ENCODE measurements at places on chromosomes 16 and 17.

GRCh38 chr17:40310882-40311391 is 2.0 kb downstream of the RARA start:
- DNase-seq, result no peak

DNA sequence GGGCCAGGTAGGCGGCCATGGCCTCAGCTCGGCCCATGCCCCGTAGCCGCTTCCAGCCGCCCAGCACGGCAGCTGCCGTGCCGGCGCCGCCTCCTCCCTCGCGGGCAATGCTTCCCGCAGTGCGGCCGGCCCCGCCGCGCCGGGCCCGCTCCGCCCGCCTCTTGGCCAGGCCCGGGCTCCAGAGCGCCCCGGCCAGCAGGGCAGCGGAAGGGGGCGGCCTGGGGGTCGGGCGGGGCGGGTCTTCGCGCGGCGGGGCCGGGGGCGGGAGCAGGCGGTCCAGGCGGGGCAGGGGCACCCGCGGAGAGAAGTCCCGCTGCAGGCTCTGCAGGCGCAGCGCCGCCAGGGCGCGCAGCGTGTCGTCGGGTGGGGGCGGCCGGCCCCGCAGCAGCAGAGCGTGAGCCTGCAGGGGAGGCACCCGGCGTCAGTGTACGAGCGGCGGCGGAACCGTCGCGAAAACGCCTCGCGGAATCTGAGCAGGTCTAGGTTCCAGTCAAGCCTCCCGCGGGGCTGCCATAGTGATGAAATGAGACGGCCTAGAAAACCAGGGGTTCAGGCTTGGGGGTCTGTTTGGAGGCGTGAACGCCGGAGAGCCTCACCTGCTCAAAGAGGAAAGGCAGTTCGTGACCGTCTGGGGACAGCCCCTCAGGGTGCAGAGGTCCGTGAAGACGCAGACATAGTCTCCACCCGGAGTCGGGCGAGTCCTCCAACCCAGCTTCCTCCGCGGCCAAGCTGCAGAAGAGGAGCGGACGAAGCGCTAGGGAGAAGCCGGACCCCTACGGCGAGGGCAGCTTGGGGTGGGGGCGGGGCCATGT is 6.6 kb downstream of the PLEKHH3 start:
- DNase-seq, result no peak

DNA sequence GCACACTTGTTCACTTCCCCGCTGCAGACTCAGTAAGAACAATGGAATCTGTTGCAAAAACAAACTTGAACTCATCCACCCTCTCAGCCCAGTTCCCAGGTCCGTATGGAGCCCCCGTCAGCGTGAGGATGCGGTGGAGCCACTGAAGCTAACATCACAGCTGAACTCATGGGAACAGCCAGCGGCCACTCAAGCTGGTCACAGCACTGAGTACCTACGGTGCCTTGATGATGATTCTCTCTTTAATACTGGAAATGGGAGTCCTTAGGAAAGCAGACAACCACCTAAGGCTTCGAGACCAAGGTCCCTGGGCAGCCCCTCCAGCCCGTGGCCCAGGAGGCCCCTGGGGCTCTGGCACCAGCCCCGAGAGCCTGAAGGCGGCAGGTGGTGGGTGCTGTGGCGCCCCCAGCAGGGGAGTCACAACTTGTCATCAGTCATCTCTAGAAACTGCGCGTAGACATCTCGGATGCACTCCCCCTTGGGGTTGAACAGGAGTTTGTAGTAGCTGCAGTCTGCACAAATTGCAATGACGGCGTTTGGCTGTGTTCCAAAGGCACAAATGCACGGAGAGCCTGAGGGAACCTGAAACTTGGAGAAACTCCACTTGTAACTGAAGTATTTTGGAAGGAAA is 31.0 kb upstream of the RHOT1 start:
- peak; percentile 67 for DNase-seq

DNA sequence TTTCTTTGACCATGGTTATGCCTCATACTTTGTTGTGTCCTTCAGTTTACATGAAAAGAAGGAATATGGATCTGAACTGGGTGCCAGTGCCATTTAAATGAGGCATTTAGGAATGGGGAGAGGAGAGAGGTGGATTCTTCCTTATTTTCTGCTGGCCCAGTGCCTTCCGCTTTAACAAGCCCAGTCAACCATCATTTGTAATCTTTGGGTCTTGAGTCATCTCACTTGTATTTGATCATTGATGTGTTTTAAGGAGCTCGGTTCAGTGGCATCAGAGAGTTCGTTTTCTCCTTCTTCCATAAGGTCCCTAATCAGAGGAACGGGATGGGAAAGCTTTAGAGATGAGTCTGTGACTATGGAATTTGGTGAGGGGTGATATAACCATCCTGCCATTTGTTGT is 334.9 kb downstream of the WWOX start:
- DNase-seq, result no peak

- DNase-seq, result no peak
These were observed 268.5 kb downstream of the C16orf95 start for GRCh38 chr16:87048730-87049115.

DNA sequence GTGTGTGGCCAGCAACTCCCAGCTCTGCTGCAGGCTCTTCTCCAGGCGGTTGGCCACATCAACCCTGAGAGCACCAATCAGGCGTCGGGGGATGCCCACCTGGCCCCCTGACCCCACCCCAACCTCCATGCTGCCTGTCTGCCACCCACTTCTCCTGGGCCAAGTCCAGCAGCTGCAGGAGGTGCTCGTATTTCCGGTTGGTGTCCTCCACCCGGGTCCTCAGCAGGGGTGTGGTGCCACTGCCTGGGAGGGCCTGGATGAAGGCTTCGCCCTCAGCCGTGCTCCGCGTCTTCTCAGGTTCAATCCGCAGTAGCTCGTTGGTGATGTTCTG is 44.6 kb downstream of the UBN1 start:
- DNase-seq, result no peak

DNA sequence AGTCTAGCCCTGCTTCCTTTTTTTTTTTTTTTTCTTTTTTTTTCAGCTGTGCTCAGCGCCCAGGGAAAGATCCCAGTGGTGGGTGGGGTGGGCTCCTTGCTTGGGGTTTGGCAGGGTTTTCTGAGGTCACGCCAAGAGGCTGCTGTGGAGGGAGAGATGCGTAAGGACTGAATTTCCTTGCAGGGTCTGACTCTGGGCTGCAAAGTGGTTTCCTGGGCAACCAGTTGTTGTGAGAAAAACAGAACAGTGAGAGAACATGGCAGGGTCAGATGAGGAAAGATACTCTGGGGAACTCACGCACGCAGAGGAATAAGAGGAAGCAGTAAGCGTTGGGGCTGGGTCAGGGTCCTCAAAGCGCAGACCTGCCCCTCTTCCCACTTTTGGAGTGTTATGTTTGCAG is 119.5 kb downstream of the IRF8 start:
- DNase-seq, result peak; percentile 58

- DNase-seq, result no peak
These were observed 353.9 kb upstream of the C16orf82 start for GRCh38 chr16:26712876-26713275.

GRCh38 chr16:3131755-3132377 is 3.0 kb upstream of the ZNF213 start:
- no peak for DNase-seq

GRCh38 chr17:6666077-6666521 is 14.5 kb downstream of the C17orf100 start:
- no peak for DNase-seq

DNA sequence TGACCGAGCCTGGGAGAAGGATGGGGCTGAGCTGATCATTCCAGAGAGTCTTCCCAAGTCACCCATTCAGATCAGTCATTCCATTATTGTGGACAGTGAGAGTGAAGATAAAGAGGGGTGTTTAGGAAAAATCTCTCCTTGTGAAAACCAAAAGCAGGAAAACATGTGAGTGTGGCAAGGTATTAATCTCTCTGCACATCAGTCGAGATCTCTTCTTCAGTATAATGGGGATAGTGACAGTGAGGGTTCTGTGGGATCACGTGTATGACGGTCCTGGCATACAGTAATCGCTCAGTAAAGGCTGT is 35.4 kb downstream of the CHD9 start:
- no peak for DNase-seq

- no peak for DNase-seq
These were observed 257.6 kb downstream of the FOXL1 start for GRCh38 chr16:86835982-86836381.

- DNase-seq, result no peak
These were observed 214.4 kb downstream of the C16orf78 start for GRCh38 chr16:49588026-49588425.

- DNase-seq, result no peak
These were observed 42.6 kb upstream of the SKAP1 start for GRCh38 chr17:48472411-48473281.

- no peak for DNase-seq
These were observed 1681.0 kb downstream of the TP53TG3F start for GRCh38 chr16:35140293-35140986.

DNA sequence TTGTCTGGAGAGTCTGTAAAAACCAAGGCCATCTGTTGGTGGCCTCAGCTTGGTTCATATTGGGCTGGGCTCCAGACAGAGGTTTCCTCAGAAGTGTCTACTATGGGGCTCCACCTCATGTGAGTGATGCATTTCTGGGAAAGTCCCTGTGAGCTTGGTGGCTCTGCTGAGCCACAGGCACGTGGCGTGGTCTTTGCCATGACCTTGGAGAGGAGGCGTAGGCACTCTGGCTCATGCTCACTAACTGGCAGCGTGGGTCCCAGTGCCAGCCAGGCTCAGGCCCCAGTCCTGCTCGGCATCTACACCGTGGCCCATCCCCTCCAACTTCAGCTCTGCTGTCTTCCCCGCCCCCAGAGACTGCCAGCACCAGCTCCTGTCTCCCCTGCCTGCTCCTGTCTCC is 10.7 kb upstream of the SMTNL2 start:
- no peak for DNase-seq

- no peak for DNase-seq
These were observed 62.4 kb downstream of the BAIAP2 start for GRCh38 chr17:81097134-81097942.

DNA sequence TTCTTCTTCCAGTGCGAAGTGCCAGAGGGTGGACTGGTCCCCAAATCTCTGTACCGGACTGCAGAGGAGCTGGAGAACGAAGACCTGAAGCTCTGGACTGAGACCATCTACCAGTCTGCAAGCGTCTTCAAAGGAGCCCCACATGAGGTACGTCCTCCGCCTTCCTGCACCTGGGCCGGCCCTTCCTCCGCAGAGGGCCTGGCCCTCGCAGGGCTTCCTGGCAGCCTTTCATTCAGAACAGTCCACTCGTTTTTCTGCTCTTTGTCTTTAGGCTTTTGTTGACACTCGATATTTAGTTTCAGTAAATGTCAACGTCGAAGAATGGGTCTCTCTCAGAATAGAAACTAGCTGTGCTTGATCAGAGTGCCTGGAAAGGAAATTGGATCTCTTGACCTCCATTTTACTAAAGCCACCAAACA is 68.6 kb downstream of the SEC14L1 start:
- no peak for DNase-seq

- no peak for DNase-seq
These were observed 68.4 kb downstream of the CMC2 start for GRCh38 chr16:80938004-80938878.

- no peak for DNase-seq
These were observed 7.8 kb upstream of the TEX19 start for GRCh38 chr17:82351254-82351712.

DNA sequence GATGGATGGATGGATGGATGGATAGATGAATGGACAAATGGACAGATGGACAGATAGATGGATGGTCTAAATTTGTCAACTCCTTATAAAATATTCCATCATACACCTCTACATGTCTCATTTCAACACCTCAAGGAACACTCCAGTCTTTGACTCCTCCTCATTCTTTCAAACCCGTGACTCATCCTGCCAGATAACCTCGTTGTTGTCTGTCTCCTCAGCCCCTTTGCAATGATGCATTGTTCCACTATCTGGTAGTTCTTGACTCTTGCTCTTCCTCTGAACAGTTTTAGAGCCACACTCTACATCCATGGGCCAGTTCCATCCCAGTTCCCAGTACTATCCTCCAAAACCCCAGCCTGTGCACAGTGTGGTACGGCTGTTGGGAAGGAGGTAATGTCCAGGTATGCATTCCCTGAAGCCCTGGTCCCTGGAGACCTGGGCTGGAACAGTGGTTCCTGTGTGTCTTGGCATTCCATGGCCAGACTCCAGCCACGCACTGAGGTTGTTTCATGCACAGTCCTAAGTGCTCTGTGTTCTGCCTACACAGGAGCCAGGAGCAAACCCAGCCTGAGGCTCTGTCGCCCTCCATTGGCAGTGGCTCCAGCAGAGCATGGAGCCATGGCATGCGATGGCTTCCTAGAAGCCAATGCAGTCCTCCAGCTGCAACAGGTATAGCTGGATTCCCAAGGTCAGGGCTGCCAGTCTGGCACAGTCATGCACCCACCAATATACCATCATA is 105.7 kb downstream of the C17orf67 start:
- no peak for DNase-seq

DNA sequence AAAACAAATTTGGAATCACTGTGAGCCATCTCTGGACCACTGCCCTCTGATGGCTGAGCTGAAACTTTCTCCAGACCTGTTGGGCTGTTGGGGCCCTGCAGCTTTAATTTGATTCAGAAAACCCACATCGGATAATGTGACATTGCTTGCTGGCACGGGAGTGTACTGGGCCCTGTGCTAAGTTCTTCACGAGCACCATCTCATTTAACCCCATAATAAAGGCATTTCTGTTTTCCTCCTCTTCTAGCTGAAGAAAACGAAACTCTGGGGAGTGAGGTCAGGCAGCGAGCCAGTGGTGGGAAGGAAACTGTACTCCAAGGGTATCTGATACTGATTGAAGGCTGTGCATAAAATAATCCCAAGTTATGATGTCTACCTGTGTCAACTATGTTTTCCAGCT is 34.5 kb upstream of the TNRC6A start:
- DNase-seq, result no peak

- peak; percentile 18 for DNase-seq
These were observed 1.6 kb upstream of the LDAF1 start for GRCh38 chr16:21156767-21157467.

DNA sequence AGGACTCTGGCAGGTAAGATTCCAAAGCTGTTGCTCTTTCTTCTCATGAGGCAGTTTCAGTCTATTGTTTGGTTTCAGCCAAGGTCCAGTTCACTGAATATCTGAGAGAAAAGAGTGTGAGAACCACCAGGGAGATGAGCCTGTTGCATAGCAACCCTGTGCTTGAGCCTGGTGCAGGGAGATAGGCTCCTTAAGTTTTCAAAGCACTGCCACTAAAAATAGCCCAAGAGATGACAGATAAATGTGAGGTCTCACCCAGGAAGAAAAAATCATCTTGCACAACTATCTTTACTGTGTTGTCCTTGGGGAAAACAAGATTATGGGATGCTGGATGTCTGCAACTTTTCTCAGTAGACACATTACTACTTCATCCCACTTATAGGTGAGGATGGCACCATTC is 26.2 kb upstream of the NUDT7 start:
- no peak for DNase-seq

GRCh38 chr17:28747801-28748750 is 4.3 kb downstream of the TRAF4 start:
- DNase-seq, result no peak

Data from NCI-H2171 (cell line).